ENCODE measurements at places on chromosomes 11 and 22.

DNA sequence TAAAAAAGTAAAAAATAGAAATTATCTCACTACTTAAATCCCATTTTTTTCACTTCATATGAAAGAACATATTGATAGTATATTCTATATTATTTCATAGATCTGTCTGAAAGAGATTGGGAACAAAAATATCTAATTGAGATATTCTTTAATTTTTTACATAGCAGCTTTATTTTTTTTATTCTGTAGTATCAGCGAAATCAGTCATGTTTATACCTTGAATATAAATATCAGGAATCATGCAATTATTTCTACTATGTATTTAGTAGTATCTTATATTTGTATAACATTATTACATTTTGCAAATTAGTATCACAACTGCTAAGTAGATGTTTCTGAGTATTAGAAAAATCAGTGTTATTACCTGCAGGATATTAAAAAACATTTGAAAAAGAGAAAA is 20.4 kb downstream of the C11orf54 start:
- DNase-seq, result no peak

DNA sequence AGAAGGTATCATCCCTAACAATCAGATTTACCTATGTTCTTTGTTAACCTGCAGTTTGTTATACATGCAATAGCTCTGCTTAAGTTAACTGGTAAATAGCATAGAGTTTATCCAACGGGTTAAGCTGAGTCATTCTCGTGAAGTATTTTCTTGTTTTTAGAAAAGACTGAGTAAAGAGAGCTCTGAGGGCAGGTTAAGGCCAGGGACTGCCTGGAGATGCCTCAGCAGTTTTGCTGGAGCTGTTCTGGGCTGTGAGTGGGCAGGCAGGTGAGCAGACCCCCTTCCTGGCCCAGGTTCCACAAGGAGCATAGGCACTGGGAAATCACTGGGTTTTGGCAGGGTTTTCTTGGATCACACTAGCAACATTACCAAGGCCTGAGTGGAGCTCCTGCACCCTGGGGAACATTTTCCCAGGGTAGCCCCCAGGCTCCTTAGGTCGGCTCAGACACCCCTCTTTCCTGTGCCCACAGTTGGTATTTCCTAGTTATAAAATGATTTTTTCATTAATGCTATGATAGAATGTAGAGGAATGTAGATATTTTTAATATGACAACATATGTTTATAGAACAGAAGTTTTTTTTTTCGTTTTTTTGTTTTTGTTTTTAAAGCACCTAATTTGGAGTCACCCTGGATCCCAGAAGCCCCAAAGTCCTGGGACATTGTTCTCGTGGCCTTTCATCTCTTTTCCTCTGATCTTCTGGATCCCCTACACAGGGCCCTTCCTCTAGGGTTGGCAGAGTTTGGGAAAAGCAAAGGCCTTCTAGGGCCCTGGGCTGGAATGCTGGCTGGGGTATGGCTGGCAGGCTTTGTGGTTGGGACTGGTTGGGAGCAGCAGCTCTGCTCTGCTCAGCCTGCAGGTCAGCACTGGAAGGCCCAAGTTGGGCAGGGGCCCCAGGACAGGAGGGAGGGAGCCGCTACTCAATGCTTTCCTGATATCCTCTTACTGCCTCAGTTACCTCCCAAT is 26.7 kb downstream of the IRAG1 start:
- DNase-seq, result no peak

DNA sequence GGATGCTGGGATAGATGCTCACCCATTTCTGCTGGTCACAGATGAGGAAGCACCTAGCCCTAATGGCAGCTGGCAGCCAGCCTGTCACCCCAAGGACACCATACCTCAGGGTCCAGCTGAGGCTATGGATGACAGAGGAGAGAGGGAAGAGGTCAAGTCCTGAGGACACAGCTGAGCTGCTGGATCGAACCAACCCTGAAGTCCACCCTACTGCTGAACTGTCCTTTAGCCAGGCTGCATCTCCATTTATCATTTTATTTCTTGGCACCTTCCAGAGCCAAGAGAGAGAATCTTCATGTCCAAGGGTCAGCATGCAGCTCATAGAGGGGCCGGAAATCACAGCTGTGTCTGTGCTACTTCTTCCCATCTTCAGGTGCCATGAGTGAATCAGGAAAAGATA is 30.9 kb downstream of the RPS6KA4 start:
- no peak for DNase-seq

- no peak for DNase-seq
Measured at GRCh38 chr11:75202195-75202594, 38.4 kb upstream of the TPBGL start.

DNA sequence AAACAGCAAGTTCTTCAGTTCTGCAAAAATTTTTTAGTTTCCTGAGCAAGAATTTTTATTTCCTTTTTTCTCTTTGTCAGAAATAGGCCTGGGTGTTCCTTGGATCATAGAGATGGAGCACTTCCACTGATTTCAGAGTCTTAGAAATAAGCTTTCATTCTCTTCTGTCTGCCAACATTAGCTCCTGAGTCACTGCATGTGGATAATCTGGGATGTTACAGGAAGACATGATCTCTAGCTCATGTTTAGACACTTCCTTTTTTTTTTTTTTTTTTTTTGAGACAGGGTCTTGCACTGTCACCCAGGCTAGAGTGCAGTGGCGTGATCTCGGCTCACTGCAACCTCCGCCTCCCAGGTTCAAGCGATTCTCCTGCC is 13.2 kb upstream of the TMEM218 start:
- DNase-seq, result no peak

GRCh38 chr11:97815667-97816066 is 1205.1 kb upstream of the CNTN5 start:
- DNase-seq, result no peak

DNA sequence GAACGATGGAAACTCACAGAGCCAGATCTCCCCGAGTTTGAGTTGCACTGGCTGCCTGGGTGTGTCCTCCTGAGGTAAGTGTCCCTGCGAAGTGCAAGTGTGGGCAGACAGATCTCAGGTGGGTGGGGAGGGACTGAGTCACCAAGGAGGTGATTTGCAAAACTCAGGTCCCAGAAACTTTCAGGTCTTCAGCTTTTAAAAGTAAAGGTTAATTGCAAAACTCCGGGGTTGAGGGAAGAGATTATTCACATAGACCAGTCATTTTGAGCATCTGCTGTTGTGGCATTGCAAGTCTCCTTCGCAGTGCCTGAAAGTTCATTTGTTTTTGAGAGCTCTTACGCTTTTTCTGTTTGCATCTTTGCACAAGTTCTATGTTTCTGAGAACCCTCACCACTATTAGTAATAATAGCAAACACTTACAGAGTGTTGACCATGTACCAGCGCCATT is 7.1 kb downstream of the CD44 start:
- DNase-seq, result no peak

- DNase-seq, result peak; percentile 29
Measured at GRCh38 chr11:61161190-61162091, at the start of gene VPS37C. Gene VPS37C (minus strand): TSS chr11:61161426. CDS start chr11:61138829, 22,597 bp downstream.

DNA sequence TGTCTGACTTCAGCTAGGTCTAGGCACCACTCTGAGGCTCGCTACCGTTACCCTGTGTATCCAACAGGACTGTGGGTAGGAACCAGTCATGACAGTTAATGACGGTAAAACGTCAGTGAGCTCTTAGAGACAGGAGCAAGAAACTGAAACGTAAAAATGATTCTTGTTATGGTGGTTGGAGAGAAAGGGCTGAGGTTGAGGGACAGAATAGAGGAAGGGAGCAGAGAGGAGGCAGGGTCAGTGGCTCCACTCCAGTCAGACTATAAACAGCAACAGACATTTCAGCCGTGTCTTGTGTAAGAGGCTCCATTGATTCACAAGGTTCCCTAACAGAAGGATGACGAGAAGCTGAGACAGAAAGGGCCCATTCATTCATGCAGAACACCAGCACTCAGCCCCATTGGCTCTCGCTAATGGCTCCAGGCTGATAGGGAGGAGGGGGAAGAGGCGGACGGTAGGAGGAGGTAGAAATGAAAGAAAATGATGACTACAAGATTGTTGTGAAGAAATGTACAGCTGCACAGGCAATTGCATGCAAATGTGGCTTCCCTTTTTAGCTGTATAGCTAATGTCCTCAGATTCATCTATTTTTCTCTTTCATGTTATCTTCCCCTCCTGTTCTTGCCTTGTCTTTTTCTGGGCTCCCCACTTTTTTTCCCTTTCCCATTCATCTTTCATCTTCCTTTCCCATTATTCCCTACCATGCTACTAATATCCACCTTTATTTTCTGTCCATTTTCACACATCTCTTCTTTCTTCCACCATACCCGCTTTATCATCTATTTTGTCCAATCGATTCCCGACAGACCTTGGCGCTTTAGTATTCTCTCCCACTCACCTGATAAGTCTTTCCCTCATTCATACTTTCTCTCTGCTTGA is 34.3 kb downstream of the ETS1 start:
- no peak for DNase-seq

DNA sequence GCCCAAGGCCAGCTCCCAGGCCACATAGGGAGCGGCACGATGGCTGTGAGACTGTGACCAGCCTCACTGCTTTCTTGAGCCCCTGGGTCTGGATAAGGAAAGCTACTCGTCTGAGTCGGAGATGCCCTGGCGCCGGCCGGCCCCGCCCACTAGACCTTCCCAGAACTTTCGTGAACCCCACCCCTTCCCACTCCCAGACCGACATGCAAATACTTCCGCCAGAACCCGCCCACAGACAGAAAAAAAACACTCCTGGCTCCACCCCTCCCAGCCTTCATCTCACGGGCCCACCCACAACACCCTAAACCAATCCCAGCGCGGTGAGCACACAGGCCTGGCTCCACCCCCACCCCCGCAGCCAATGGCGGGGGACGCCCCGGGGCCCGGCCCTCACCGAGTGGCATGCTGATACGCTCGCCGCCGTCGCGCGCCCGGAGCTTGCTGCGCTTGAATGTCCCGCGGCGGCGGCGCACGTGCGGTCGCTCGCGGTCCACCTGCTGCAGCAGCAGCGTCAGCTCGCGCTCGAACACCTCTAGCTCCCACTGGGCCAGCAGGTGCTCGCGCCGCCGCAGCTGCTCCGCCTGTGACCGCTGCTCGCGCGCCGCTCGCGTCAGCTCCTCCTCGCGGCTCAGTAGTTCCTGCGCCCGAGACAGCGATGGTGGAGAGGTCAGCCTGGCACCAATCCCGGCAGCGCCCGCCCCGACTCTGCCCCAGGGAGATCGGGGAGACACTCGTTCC is 7.0 kb downstream of the MAP3K11 start:
- DNase-seq, result peak; percentile 55

DNA sequence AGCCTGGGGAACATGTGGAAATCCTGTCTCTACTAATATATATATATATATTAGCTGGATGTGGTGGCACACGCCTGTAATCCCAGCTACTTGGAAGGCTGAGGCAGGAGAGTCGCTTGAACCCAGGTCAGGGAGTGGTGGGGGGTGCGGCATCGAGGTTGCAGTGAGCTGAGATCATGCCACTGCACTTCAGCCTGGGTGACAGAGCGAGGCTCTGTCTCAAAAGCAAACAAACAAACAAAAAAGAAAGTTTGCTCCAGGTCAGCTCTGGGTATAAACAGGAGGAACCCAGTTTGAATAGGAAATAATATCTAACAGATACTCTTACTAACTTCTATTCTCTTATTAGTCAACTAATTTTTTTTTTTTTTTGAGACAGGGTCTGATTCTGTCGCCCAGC is 34.3 kb upstream of the CECR2 start:
- no peak for DNase-seq

- DNase-seq, result no peak
Measured at GRCh38 chr11:59254286-59254685, 41.6 kb upstream of the MPEG1 start.

GRCh38 chr11:76615950-76616349 is 54.6 kb downstream of the LRRC32 start:
- DNase-seq, result no peak

DNA sequence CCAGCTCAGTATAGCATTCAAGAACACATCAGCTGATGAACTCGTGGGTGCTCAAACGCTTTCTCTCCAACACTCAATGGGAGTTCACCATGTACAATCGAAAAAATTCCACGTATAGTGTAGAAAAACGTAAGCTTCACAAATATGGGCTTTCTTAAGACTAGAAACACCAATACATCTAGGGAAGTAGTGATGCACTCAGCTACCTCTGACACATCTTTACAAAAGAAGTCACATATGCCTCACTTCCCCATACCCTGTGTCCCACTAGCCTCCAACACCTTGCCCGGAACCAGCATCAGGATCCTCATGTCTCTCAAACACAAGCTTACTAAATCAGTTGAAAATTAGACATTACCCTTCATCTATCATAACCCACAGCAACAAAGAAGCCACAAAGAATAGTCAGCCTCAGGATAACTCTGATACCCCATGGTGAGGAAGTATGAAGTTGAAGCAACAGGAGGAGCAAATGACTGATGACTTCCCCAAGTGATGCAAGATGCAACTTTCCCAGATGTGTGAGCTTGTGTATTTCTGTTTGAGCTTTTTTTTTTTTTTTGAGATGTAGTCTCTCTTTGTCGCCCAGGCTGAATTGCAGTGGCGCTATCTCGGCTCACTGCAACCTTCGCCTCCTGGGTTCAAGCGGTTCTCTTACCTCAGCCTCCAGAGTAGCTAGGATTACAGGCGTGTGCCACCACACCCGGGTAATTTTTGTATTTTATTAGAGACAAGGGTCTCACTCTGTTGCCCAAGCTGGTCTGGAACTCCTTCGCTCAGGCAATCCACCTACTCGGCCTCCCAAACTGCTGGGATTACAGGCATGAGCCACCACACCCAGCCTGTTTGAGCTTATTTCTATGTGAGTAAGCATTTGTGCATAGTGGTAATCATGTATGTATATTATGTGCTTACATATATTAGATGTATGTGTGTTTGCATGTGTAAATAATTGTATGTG is 8.5 kb upstream of the DENND5A start:
- peak; percentile 33 for DNase-seq

GRCh38 chr22:21943571-21944448 is 8.8 kb downstream of the PPM1F start:
- DNase-seq, result no peak

DNA sequence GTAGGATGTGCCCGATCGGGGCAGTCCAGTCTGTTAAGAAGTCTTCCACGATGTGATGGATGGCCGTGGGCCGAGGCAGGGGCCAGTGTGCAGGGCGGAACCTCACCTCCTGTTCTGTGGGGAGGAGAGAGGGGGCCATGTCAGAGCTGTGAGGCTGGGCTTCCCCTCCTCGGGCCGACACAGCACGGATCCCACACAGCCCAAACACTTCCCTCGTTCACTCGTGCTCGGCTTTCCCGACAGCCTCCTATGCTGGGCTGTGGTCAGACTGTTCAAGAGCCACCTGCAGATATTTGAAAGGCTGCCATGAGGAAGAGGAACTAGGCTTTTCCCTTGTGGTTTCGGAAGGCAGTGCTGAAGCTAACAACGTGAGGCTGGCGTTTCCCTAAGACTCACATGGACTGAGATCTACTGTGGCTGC is 12.3 kb upstream of the TXN2 start:
- no peak for DNase-seq

GRCh38 chr11:74925281-74925680 is 23.6 kb downstream of the XRRA1 start:
- peak; percentile 86 for DNase-seq

- no peak for DNase-seq
Measured at GRCh38 chr22:36279219-36279666, 26.3 kb downstream of the APOL1 start.

All from AG09309 (cell line).